AG20443 (cell line): ENCODE measurements at places on chromosomes 11 and 22.
A peak's percentile ranks its signal among the peaks of the same experiment; 100 is the strongest.

- no peak for DNase-seq
Observed at GRCh38 chr11:28526406-28526751, 418.2 kb downstream of the METTL15 start.

DNA sequence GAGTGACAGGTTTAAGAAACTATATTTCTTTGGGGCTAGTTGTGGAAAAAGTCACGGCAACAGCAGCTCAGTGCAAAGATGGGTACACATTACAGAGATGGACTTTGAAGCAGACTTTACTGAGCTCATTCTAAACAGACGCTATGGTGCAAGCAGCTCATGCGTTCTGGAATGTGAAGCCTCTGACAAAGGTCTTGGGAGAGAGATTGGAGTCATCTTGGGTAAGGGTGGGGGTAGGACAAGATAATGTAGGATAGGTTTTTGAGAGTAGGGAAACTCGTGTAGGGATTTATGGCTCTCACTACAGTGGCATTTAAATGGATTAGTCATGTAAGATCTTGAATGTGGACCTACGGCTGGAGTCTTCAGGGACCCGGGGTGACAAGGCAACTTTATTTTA, 36.2 kb upstream of the CLMP start:
- peak; percentile 78 for DNase-seq

DNA sequence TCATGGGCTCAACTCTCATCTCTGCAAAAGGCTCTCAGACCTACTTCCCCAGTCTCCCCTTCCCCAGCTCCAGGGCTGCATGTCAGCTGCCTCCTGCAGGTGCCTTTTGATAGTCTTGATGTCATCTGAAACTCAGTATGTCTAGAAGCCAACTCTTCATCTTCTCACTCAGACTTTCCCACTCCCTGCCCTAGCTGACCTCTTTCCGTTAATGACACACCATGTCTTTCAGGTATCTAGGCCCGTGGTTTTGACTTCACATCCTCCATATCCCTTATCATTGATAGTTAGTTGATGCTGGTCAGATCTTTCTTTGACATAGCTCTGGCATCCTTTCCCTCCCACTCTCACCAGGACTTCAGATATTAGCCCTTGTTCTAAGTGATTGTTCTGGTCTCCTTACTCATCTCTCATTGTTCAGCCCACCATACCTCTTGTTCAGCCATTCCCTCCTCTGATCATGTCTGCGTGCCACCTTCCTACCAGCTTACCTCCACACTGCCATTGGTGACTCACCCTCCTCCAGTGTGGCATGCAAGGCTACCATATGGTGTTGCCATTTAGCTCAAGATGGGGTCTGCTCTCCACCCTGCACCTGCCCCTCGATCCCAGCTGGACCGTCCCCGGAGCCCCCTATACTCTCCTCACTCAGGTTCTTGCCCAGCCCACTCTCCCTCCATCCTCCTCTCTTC, 18.4 kb downstream of the TTC12 start:
- no peak for DNase-seq

- no peak for DNase-seq
Observed at GRCh38 chr11:116742104-116742503, 30.7 kb downstream of the BUD13 start.

GRCh38 chr11:86442827-86443226, 68.1 kb downstream of the CCDC81 start:
- DNase-seq, result peak; percentile 26

DNA sequence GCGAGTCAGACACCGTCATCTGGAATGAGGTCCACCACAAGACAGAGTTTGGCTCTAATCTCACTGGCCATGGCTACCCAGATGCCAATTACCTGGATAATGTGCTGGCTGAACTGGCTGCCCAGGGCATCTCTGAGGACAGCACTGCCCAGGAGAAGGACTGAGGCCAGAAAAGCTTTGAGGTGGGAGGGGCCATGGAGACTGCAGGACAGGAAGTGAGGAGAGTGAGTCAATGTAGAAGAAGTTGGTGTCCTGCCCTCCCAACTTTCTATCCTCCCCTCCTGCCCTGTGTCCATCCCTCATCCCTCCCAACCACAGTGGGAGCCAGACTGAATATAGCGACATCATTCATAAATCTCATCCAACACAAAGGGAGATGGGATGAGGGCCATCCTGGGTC, 8.0 kb downstream of the MPEG1 start:
- peak; percentile 45 for DNase-seq

GRCh38 chr22:36790648-36791047, 14.7 kb upstream of the IFT27 start:
- DNase-seq, result no peak

GRCh38 chr11:224424-224823, 11.7 kb downstream of the SIRT3 start:
- no peak for DNase-seq

- no peak for DNase-seq
Observed at GRCh38 chr11:71488681-71489270, 35.8 kb downstream of the NADSYN1 start.

GRCh38 chr22:48405741-48406140, 1421.9 kb downstream of the BRD1 start:
- peak; percentile 81 for DNase-seq

DNA sequence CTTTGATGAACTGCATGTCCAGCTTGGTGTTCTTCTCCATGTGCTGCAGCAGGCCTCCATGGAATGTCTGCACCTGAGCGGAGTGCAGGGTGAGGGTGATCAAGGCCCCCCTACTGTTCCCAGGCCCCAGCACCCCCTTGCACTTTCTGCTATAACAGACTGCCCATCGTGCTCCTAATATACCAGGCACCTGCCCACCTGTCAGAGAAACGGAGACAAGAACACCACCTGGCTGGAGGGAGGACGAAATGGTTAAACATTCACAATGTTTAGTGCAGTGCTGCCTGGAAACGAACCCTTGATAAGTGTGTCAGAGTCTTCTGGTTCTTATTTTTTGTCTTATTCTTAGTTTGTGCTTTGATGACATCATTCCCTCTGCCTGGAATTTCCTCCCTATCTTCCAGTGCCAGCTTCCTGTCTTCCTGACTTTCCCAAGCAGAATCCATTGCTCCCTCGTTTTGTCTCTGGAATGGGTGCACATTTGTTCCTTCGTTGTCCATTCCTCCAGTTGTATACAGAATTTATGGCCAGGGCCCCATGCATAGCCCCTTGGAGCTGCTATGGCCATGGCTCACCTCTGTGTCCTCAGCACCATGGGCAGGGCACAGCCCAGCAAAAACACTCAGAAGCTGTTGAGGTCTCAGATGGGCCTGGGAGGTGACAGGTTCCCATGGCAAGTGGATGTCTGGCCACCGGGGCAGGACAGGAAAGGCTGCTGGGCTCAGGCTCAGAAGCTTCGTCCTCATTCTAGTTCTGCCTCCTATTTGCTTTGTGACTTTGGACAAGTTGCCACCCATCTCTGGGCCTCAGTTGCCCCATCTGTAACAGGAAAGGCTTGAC, 11.9 kb downstream of the BAIAP2L2 start:
- peak; percentile 78 for DNase-seq

GRCh38 chr11:14424096-14424495, 65.1 kb upstream of the RRAS2 start:
- peak; percentile 33 for DNase-seq

- DNase-seq, result peak; percentile 24
Observed at GRCh38 chr11:62217191-62217748, 8.8 kb downstream of the SCGB2A1 start.

DNA sequence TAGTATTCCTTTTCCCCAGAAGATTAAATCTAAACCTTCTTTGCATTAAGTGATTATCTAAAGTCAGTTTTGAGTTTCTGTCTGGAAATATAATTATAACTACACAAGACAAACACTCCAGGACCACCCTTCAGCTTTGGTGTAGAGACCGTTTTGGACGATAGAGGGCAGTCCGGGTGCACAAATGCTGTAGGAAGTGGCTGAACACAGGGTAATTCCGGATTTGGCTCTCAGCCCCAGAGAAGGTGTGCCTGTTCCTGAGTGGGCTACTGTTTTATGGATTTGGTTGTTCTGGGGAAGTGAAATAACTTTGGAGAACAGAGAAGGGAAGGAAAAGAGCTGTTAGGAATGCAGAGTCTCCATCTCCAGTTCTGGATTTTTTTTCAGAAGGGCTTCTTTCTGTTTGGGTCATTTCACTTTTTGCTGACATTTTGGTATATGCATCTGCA, 14.8 kb downstream of the EXT2 start:
- DNase-seq, result peak; percentile 72

DNA sequence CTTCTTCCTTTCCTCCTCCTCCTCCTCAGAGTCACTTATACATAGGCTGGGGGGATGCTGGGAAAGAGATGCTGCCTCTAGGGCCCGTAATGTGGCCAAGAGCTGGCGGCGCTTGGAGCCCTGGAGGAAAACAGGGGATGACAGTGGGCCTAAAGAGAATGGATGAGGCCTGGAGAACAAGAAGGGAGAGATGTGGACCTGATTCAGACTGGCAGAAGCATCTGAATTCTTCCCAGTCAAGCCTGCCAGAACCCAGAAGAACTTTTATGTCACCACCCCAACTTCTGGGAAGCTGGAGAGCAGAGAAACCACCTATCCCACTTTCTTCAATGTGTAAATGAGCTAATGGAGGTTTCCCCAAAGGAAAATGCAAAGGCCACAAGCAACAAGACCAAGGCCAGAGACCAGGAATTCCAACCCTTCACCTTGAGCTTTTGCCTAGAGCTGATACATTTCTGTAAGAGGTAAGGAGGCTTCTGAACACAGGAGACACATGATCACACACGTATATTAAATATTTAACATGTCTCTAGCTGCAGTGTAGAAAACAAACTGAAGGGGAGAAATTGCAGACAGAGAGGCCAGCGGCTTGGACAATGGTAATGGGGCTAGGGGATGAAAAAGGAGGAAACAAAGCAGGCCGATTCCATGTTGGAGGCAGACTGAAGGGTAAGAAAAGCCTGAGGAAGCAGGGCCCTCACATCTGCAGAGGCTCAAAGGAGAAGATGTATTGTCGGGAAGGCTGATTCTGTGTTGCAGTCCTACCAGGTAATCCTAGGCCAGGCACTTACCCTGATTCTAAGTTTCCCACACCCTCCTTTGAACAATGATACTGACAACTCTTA, 1.1 kb downstream of the RRP8 start:
- DNase-seq, result no peak

- peak; percentile 66 for DNase-seq
Observed at GRCh38 chr11:47148903-47149531, 27.7 kb downstream of the ARFGAP2 start.

GRCh38 chr22:46001046-46001425, 24.1 kb upstream of the WNT7B start:
- DNase-seq, result no peak

GRCh38 chr11:47415091-47415854, 6.9 kb downstream of the SLC39A13 start:
- DNase-seq, result no peak

- no peak for DNase-seq
Observed at GRCh38 chr11:20014067-20014402, 146.2 kb downstream of the DBX1 start.

GRCh38 chr22:38082986-38083710, 836 bp downstream of the SLC16A8 start:
- no peak for DNase-seq

- DNase-seq, result peak; percentile 72
Observed at GRCh38 chr11:73866586-73866996, 10.1 kb downstream of the COA4 start.

DNA sequence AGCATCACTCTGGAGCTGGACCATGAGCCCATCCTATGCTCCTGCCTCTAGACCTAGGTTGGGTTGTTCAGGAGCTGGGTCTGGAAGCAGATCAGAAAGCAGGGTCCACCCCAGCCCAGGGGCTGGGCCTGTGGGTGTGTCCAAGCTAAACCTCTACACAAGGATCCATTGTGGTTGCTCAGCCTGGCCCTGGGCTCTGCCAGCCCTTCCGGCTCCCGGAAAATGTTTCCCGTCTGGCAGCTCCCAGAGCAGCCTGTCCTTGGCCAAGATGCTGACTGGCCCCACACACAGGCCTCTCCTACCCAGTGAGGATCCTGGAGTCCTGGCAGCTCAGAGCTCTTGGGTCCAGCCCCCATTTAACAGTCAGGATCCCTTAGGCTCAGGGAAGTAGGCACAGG, 35.3 kb upstream of the FCHSD2 start:
- DNase-seq, result peak; percentile 67

DNA sequence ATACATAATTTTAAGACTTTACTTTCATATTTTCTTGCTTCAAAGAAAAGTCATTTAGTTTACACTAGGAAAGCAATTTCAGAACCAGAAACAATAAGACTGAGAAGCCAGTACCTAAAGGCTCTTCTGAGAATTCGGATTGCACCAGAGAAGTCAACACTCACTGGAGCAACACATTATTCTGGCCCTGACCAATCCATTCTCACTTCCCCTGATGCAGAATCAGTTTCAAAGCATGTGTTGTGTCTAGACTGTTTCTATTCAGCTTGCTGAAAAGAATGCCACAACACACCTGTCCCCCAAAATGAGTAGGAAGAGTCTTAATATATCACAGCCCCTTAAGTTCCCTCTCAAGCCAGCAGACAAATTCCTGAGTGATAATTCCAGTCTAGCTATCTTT, 1074.3 kb upstream of the TENM4 start:
- no peak for DNase-seq

DNA sequence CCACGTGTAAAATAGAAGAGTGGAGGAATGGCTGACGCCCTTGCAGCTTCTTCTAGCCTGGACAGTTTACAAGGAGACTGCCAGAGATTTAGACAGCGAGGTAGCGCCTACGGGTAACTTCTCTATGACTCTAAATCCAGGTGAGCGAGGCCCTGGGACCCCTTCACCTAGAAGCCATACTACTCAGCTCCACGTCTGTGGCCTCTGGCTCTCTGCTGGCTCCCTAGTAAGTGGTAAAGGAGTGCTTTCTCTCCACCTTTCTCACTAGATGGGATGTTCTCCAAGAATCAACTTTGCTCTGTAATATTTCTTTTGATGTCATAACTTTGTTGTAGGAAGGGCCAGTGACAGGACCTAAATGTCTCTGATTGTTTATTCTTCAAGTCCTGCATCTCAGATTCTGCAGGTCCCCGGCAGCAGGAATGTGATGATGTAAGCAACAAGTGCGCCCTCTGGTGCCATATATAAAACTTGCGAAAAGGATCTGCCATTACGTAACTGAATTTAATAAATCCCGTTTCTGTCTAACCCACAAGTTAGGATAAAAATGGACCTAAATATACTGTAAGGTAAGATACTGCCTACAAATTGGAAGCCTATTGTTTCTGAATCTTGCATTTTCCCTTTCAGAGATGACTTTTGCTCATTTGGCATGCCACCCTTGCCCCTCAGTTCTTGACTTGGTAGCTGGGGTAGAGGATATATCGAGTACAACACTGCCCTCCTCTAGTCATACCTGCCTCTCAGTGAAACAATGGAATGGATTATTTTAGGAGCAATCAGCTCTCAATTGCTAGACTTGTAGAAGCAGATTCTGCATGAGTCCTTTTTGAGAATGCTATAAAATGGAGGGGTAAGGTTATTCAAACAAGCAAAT, 11.0 kb upstream of the PTPN5 start:
- DNase-seq, result peak; percentile 79

DNA sequence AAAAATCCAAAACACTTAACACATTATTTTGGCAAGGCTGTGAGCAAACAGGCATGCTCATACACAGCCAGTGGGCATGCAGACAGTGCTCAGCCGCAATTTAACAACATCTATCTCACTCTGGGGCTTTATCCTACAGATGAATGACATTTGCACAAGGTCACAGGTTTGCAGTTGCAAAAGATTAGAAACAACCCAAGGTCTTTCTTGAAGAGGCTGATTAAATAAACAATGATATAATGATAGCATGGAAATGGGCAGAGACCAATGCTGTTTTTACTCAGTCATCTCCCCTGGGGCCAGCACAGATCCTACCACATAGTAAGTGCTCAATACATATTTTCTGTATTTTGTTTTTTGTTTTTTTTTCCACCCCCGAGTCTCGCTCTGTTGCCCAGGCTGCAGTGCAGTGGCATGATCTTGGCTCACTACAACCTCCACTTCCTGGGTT, 9.4 kb downstream of the A4GALT start:
- no peak for DNase-seq

GRCh38 chr22:49869086-49869830, 15.6 kb downstream of the ZBED4 start:
- DNase-seq, result no peak
